ENCODE measurements at places on chromosomes 7 and 10.

GRCh38 chr7:97021747-97022490 is 2.7 kb downstream of the DLX5 start:
- no peak for DNase-seq

DNA sequence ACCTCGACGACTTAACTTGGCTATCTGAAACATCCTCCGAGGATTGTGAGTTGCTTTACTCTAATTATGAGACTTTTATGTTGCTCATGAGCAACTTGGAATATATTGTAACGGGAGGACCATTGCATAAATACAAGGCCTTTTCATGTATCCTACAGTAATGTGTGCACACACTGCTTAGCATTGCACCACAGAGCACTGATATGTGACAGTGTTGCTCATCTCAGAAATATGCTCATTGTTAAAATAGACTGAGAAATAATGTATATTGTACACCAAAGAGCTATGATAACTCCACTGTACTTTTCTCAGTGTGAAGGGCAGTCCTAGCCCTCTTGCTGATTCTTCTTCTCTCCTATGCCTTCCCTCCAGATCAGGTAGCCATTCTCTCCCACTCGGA is 102.8 kb upstream of the CDK13 start:
- DNase-seq, result no peak

DNA sequence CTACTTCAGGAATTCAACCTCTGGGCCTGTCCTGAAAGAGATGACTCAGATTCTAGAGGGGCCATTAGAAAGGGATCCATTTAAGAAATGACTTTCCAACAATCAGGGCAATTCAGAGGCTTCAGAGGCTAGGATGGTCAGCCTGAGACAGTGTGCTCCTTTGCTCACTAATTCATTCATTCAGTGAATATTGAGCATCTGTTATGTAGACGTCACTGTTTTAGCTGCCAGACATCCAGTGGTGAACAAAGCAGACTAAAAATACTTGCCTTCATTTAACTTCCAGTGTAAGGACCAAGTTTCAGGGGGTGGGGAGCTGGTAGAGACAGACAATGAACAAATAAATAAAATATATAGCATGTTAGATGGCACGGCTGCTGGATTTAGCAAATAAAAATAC is 1.6 kb downstream of the KIAA1217 start:
- no peak for DNase-seq

DNA sequence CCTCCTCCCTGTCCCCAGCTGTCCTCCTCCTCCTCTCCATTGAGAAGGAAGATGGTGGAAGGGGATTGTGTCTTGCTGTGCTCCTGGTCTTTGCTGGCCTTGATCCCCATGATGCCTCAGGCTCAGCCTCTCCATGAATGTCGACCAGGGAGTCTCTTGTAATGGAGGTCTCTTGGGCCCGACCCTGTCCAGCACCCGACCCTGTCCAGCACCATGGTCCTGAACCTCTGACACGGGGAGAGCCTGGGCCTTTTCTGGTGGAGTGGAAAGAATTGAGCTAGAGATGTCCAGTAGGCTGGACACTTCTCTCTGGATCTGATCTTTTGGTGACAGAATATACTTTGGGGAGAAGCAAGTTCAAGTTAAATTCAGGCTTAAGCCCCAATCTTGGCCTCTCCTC is 42.3 kb upstream of the HMX3 start:
- DNase-seq, result no peak

- no peak for DNase-seq
These were observed 147.8 kb downstream of the MAD1L1 start for GRCh38 chr7:2084781-2085505.

GRCh38 chr7:1463676-1464223 is 4.5 kb upstream of the MICALL2 start:
- no peak for DNase-seq

- no peak for DNase-seq
These were observed 26.3 kb downstream of the PAPSS2 start for GRCh38 chr10:87685832-87686574.

DNA sequence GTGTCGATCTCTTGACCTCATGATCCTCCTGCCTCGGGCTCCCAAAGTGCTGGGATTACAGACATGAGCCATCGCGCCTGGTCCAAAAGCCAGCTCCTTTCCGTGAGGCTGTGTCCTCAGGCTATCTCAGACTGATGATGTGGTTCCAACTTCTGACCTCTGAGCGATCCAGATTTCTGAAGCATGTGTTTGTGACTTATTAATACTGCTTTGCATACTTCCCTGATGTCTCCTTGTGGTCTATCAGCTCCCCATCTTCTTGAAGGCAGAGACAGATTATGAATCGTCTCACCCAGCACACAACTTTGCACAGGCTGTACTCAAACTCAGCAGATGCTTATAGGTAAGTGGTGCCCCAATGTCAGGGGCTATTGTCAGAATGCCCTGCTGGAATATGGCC is 2.0 kb upstream of the PLPP4 start:
- DNase-seq, result no peak

DNA sequence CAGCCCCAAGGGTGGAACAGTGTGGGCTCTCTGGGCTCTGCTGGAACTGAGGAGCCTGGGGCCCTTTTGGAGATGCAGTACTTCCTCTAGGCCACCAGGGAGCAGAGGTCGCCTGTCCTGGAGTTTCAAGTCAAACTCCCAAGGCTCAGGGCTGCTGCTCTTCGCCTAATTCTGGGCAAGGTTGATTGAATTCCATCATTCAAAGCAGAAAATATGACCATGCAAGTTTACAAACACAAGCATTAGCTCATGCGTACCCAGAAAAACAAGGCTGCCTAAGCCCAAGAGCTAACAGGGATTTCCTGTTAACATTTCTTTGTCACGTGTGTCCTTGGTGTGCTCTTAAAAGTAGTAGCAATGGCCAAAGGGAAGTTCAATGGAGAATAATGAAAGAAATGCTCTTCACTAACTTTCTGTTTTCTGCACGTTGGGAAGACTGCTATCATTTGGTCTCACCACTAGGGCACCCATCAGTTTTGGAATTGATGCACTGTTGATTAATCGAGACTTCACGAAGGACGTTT is 20.1 kb downstream of the LDB3 start:
- DNase-seq, result no peak

GRCh38 chr10:31920538-31920937 is 8.1 kb downstream of the ARHGAP12 start:
- no peak for DNase-seq

- no peak for DNase-seq
These were observed 46.3 kb downstream of the MGMT start for GRCh38 chr10:129513312-129513711.

DNA sequence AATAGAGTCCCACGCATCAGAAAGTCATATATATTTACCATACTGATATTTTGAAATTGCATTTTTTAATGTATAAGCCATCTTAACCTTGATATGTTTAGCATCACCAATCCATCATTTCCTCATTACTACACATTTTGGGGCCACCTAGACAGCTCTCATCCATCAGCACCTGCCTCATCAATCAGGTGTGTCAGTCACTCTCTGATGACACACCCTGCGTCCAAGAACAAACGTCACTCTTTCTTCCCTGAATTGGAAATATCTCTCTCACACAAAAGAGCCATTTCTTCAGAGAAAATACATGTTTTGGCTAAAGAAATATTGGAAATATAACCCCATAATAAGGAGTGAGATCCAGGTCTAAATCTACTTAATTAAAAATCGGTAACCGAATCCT is 38.9 kb upstream of the RSU1 start:
- no peak for DNase-seq

GRCh38 chr7:55546814-55547213 is 25.5 kb downstream of the VOPP1 start:
- DNase-seq, result peak; percentile 83

DNA sequence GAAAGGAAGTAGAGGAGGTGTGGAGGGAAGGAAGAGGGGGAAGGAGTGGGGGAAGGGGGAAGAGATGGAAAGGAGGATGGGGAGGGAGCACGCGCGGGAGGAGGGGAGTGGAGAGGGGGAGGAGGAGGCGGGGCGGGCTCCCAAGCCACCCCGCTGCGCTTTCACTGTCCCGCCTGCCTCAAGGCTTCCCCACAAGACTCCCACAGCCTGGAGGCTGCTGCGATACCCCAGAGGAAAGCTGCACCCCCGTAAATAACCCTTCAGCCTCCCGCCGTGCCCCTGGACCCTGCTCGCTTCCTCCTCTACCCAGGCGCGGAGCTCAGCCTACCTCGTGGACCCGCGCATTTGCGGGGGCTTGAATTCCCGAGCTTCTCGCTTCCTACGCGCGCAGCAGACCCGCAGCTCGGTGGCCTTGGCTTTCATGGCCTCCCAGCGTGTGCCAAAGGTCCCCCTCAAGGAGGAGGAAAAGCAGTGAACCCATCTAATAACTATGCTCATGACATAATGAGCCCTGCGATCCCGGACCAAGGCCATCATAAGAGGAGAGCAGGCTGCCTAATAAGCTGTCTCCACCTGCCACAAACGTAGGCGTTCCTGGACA is at the start of gene C10orf67:
C10orf67 (minus strand) TSS at position 557 of the 601 bp plus-strand sequence; CDS start at position 534, 23 bp downstream.
- DNase-seq, result no peak

DNA sequence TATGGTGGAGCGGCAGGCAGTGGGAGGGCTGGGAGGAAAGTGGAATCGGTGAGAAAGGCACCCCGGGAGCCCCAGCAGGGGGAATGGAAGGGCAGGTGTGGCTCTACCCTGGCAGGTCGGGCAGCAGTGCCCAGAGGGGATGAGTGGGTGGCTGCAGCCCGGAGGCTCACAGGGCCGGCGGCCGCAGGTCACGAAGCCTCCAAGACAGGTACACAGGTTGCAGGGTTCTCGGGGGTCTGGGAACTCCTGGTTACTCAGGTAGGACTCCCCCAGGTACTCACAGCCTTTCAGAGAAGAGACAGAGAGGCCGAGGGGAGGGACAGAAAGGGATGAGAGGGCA is 21.8 kb downstream of the KCP start:
- DNase-seq, result no peak

DNA sequence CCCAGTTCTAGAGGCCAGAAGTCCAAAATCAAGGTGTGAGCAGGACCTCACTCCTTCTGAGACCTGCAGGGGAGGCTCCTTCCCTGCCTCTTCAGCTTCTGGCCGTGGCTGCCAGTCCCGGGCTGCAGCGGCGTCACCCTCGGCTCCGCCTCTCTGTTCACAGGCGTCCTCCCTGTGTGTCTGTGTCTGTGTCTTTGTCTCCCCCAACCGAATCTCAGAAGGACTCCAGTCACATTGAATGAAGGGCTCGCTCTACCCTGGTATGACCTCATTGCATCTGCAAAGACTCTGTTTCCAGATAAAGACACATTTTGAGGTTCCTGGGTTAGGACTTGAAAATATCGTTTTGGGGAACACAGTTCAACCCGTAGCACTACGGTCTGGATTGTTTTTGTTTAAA is 33.1 kb upstream of the GALNT11 start:
- DNase-seq, result peak; percentile 44

DNA sequence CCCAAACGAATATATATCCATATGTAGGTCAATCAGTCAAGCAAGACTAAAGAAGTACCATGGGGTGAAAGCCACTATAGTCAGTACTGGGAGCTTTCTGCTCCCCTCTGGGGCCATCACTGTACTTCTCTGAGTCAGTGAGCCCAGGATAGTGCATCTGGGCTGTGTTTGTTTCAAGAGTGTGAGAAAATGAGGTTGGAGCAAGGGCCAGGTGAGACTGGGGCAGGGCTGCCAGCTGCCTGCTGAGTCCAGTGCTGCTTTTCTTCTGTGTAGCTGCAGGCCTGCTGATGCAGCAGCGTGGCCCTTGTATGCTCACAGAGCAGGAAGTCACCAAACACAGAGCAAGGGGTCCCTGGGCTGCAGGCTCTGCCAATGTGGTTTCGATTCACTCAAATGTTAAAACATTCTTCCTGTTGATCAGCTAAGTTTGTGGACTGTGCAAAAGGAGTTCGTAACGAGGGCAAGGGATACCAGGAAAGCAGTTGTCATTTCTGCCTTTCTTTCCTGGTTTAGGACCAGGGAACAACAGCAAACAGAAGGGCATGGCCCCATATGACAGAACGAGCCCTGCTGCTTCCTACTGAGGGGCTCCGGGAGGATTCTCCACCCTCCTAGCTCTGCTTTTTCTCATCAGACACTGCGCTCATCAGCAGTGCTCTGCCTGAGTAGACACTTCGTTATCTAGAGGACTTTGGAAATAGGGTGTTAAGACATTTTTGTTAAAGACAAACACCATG is 65.4 kb upstream of the TNS3 start:
- DNase-seq, result no peak

GRCh38 chr7:129168231-129169021 is 20.0 kb upstream of the SMO start:
- peak; percentile 6 for DNase-seq

- no peak for DNase-seq
These were observed 3.3 kb upstream of the COPS6 start for GRCh38 chr7:100085515-100085914.

DNA sequence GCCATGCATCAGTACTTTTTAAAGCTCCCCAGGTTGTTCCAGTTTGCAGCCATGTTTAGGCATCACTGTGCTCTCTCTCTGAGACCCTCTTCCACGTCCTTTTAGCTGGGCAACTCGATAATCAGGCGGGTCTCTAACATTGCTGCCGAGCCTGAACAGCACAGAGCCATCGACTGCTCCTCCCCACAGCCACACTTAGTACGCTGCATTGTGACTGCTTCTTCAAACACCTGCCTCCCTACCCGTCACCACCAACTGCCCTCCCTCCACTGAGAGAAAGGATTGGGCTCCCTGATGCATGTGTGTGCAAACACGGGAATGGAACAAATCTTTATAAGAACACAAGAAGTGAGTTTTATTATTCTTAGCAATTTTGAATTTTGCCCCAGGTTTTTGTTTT is 11.4 kb upstream of the TACR2 start:
- DNase-seq, result no peak

DNA sequence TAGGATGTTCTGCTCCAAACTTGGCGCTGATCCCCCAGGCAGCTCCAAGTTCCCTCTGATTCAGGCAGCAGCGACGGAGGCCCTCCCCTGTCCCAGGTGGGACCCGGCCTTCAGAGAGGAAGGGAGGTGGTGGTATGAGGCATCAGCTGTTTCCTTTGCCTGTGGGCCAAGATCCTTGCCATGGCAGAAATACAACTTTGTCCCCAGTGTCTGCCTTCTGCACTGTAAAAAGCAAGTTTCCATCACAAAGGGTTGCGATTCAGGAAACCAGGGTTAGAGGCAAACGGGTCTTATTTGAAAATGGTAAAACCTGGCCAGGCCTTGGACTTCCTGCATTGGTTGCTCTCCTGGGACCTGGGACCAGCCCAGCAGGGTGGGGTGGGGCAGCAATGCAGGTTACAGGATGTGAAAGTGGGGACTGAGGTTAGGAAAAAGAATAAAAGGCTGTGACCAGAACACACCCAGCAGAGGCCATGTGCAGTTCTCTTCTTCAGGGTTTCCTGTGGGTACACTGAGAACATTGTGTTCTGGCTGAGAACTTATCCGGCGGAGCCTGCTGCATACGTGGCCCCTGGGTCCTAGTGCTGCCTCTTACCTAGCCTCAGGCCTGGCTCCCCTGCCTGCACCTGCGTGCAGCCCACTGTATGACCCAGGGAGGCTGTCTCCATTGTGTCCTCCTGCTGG is 25.1 kb upstream of the DDIT4 start:
- no peak for DNase-seq

GRCh38 chr7:12066521-12066920 is 144.6 kb upstream of the TMEM106B start:
- no peak for DNase-seq

DNA sequence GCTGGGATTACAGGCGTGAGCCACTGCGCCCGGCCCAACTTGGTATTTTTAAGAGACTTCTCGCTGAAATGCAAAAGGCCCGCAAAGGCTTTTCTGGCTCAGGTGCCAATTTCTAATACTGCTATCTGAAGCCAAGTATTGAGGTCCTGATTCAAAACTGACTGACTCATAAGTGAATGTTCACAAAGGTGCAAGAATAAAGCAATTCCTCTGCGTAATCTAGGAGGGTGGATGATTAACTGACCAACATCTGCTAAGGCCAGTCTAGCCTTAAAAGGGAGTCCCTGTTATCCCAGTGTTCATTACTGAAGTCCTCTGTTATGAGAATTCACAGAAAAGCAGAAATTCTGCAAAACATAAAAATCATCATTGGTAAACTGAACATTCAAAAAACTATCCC is 111.4 kb downstream of the SRPK2 start:
- DNase-seq, result no peak
